ENCODE measurements at places on chromosomes 16 and 17.

- DNase-seq, result no peak
Observed at GRCh38 chr16:22397931-22398330, 23.5 kb upstream of the CDR2 start.

- DNase-seq, result peak; percentile 45
Observed at GRCh38 chr17:74474043-74474792, 7.8 kb downstream of the CD300A start.

DNA sequence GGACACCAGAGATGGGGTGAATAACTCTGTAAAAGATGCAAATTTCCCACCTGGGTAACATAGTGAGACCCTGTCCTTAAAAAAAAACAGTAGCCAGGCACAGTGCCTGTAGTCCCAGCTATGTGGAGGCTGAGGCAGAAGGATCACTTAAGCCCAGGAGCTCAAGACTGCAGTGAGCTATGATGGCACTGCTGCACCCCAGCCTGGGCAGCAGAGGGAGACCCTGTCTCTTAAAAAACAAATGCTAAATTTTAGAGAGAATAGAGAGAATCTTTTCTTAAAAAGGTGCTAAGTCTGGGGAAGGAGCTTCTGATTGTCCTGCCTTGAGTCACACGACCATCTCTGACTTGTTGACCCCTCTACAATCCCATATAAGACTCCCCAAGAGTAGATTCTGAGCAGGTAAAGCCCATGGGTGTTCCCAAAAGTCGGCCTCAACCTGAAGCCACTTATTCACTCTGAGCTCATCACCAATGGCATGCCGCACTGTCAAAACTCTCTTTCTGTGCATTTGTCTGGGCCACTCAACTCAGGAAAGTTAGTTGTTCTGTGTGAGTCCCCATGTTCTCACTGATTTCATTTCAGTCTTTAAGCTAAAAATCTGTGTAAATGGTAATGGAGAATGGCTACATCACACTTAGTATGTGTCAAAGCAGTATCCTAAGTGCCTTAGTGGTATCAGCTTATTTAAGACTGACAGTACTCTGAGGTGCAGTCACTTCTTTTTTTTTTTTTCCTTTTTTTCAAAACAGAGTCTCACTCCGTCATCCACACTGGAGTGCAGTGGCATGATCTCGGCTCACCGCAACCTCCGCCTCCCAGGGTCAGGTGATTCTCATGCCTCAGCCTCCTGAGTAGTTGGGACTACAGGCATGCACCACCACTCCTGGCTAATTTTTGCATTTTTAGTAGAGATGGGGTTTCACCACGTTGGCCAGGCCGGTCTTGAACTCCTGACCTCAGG lies 41.6 kb downstream of the PRKCB start:
- peak; percentile 29 for DNase-seq

DNA sequence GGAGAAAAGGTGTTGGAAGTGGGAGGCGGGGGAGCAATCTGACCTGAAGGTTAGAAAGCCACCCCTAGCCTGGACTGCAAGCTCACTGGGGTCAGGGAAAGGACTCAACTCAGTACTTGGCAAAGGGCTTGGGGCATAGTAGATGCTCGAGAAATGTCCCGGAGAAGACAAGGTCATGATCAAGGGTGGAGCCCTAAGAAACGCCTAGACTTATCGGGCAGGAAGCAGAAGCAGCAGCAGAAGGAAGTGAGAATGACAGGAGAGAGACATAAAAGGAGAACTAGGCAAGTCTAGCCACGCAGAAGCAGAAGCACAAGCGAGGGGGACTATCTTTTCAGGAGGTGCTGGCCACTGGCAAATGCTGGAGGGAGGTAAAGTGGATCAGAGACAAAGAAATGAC lies 10.2 kb downstream of the COTL1 start:
- DNase-seq, result peak; percentile 64

DNA sequence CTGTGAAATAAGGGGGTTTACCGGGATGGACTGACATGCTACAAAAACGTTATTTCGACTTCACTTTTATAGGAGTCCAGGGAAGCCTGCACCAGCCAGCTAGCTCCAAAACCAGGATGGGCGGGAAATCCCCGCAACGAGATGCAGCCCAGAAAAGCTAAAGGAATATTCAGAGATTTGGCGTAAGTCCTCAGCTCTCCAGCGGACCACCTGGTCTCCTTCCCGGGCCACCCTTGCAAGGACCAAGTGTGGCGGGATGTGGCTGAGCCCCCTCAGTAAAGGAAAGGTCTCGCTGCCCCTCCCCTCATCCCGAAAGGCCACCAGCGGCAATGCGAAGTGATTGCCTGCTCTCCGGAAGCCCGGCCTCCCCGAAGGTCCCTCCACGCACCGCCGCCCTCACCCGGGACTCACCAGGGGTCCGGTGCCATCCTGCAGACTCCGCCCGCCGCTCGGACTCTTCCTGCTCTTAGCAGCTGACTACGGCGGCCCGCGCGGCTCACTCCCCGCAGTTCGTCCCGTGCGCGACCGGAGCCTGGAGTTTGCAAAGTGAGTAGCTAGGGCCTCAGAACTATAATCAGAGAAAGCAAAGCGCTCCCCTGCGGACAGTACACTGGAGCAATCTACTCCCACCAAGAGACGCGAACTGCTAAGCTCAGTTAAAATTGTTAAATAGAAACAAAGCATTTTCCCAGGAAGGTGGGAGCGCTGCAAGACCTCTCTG lies at the start of gene STX8:
TSS of gene STX8 (minus strand) at position 440 of the 721 bp plus-strand sequence. CDS start at position 428, 12 bp downstream.
- peak; percentile 83 for DNase-seq

DNA sequence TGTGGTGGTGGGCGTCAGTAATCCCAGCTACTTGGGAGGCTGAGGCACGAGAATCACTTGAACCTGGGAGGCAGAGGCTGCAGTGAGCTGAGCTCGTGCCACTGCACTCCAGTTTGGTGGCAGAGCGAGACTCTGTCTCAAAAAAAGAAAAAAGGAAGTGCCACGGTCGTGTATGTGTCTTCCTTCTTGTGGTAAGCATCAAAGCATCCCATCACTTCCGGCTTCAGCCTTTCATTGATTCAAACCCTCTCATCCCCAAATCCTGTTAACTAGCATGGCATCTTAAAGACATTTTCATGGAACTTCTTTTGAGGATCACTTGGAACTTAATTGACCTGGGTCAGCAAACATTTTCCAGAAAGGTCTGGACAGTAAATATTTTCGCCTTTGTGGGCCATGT lies 126.2 kb downstream of the CPPED1 start:
- peak; percentile 6 for DNase-seq

DNA sequence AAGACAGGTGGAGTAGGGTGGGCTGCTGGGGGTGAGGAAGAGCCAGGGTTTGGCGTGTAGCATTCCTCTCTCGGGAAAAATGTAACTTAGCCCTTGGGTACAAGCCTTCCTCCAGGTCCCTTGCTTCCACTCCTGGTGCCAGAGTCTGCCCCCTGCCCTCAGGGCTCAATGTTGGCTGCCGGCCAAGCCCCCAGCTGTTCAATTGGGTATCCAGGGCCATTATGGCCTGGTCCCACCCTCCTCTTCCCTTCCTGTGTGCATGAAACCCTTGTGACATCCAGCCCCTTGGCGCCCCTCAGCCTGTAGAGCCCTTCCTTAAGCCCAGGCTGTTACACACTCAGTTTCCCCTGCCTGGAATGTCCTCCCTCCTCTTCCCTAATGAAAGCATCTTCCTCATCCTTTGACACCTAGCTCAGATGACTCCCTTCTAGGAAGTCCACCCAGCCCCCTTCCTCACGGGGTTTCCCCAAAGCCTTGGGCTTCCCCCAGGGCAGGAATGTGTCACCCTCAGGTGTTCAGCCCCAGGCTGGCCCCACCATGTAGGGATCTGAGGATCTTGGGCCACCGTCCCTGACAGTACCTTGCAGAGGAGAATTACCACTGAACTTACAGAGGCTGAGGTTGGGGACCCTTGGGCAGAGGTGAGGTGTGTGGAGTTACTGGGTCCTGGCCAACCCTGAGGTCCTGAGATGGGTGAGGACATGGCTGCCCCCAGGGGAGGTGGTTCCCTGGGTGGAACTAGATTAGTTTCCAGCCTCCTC lies 30.0 kb downstream of the B9D1 start:
- DNase-seq, result no peak

DNA sequence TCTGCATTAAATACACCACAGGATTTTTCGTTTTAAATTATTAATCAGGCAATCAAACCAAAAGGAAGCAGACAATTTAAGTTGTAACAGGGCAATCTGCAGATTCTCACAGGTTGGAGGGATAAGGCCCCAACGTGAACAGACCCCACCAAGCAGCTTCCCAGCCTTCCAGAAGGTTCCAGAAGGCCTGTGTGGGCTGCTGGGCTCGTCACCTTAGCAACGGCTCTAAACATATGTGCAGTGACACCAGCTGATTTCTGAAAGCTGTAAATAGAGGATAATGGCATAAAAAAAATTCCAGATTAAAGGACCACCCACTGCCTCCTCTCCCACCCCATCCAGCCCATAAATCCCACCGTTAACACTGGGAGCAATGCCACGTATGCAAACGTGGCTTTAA lies 123.8 kb downstream of the ZNF778 start:
- DNase-seq, result no peak

DNA sequence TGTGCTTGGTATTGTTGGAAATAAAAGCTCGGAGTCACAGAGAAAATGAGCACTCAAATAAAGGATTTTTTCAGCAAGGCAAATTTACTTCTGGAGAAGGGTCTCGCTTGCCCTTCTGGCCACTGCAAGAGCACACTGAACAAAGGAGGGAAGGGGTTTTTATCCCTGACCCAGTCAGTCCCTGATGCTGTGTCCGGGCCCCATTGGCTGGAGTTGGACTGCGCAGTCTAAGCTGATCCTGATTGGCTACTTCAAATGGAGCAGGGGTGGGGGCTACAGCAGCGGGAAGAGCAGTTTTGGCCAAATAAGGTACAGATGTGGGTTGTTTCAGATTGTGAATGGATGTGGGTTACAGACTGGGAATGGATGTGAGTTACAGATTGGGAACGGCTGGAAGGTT lies 4.3 kb upstream of the NLRP1 start:
- no peak for DNase-seq

DNA sequence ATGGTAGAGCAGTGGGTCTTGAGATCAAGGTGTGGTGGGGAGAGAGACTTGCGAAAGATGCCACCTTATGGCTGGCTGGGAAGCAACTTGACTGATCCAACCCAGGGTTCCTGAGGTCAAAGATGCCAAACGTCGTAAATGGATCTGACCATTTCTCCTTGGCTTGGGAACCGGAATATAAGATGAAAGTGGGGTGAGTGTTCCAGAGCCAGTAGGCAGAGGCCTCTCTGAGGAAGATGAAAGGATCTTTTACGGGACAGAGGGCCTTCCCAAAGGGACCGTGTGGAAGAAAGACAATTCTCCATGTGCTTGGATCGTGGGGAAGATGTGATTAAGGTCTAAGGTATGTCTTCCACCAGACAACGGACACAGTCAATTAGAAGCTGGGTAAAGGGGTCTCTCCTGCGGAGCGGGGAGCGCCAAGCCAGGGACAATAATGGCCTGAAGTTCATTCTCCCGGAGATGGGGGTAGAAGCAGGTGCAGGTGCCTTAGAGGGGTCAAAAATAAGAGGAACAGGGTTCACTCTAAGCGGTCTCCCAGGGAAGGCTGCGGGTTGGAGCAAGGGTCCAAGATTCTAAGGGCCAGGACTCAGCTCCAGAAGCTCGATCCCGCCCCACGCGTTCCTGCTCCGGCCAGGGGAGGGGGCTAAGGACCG lies 800 bp downstream of the FXR2 start:
- no peak for DNase-seq

DNA sequence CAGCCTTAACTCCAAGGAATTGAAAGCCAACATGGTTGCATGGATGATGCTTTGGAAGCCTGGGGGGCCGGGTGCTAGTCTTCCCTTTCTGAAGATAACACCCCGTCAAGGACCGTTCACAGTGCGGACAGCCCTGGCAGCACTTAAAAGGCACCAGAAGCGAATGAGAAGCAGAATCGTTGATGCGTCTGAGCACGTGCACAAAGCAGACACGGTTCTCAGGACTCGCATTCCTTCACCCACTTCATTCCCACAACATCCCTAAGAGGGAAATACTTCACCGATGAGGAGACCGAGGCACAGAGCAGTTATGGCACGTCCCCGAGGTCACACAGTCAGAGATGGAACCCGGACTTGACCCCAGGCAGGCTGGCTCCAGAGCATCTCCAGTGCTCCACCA lies 14.2 kb downstream of the TRPV1 start:
- DNase-seq, result no peak

GRCh38 chr16:60295451-60295850 lies 1561.3 kb upstream of the GOT2 start:
- DNase-seq, result no peak

DNA sequence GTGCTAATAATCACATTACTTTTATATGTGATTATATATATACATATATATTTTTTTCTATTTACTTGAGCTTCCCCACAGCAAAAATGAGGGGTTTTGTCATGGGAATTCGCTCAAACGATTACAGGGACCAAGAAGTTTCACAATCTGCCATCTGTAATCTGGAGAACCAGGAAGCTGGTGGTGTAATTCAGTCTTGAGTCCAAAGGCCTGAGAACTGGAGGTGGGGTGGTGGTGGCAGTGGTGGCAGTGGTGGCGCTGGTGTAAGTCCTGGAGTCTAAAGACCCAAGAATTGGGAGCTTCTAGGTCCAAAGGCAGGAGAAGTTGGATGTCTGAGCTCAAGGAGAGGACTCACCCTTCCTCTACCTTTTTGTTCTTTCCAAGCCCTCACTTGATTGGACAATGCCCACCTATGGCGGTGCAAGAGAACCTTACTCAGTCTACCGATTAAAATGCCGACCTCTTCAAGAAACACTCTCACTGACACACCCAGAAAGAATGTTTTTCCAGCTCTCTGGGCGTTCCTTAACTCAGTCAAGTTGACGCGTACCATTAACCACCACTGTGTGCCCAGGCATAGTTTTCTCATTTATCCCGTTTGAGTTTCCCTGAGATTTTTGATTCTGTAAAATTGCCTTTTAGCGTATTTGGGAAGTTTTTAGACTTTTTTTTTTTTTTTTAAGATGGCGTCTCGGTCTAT lies 31.9 kb downstream of the POLR2A start:
- DNase-seq, result no peak

DNA sequence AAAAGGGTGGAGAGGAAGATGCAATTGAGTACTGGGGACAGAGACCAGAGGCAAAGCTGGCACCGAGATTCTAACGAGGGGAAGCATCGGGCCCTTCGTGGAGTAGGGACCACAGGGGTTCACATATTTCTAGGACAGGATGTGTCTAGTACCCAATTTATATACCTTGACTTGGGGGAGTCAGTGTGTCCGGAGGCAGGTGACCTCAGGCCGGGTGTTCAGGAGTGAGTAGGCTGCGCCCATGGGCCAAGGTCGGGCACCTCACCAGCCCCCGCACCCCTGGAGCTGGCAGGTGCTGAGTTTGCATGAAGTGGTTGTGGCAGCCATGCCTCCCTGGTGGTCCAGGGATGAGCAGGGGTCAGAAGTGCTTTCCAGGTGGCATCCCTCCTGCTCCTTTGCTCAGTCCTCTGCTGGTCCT lies 8.6 kb upstream of the NXPH3 start:
- no peak for DNase-seq

All from CD4-positive, alpha-beta T cell treated with Interleukin-17A for 1 hour (primary cell).